Omental fat pad (tissue), 4 donors: ENCODE measurements at places on chromosomes 1 and 21. TPM values are rescaled to one million over a fixed set of nuclear protein-coding genes. Genes with fewer than 3 reads are reported as not detected.

DNA sequence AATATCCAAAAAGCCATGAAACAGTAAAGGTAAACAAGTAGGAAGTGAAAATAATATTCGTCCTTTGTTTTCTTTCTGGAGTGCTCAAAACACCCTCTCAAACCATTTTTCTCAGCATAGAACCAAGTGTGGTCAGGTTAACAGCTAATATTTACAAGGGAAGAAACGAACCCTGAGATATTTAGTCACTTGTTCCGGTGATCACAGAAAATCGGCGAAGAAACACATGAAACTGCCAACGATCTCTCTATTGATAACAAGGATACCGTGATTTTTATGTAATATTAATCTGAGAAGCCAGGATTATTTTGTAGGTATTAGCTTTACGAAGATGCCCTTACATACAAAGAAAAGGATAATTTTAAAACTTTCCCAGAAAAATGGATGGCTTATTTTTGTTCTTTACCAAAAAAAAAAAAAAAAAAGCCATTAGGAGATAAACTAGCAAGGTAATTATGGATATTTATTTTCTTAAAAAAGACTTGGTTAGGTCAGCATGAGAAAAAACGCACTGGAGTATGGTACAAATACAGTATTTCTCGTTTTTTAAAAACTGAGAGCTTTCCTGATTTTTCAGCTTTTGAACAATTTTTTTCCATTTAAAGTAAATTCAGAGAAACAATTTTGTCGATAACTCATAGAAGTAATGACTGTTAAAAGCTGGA is 107.3 kb upstream of the HNRNPU start:
- DNase-seq, result no peak

GRCh38 chr1:151832318-151832980 is 847 bp upstream of the RORC start:
- DNase-seq, result peak; percentile 42

DNA sequence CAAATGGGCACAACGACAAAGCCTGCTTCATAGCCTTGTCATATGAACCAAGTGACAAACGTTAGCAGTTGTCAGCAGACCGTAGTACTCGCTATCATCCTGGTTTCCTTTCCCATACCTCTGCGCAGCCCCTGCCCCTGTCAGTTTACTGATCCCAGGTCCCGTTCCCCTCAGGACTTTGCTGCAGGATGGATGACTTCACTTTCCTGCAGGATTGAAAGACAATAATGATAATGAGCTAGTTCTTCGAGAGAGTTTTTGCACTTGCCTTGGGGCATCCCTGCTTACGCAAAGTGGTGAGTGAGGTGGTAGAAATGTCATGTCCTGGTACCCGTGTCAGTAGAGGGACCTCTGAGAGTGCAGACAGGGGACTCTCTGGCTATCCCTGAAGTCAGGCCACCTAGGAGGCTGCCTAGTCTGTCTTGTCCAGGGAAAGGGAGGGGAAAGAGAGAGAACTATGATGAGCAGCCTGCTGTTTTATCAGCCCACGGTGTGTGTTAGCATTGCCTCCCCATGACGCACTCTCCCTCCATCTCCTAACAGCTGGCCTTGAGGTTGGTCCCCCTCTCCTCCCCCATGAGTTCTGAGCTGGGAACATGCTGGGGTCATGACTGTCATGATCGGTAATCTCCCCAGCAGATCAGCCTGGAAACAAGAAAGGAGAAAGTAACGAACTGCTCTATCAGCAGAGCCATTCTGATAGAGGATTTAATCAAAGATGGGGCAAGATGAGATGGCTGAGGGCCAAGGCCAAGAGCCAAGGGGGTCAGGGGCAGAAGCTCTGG is 53.7 kb downstream of the ELK4 start:
- no peak for DNase-seq

DNA sequence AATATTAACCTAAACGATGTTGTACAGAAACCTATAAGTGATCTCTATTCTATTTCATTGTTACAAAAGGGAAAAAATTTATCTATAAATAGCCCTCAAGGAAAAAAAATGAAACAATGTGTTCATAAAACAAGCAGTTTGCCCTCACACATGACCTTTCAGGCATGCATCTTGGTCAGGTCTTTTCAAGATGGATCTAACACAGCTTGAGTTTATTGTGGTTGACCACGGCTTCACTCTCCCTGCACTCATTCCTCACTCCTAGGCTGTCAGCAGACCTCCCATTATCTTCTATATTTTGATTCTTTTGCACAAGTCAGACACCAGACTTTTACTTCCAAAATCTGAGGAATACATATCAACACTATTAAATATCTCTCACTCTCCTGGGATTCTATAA is 544.3 kb downstream of the KCNT2 start:
- no peak for DNase-seq

The SPATA1 gene
- total RNA-seq, result 4.7 TPM

GRCh38 chr1:74343216-74343615 is 108.0 kb downstream of the TNNI3K start:
- DNase-seq, result no peak

GRCh38 chr1:185537596-185537995 is 196.6 kb upstream of the HMCN1 start:
- DNase-seq, result no peak

The DTL gene
- 0.60 TPM for total RNA-seq

The ATPAF1 gene
- total RNA-seq, result 51.5 TPM

The GJA8 gene
- total RNA-seq, result not detected

DNA sequence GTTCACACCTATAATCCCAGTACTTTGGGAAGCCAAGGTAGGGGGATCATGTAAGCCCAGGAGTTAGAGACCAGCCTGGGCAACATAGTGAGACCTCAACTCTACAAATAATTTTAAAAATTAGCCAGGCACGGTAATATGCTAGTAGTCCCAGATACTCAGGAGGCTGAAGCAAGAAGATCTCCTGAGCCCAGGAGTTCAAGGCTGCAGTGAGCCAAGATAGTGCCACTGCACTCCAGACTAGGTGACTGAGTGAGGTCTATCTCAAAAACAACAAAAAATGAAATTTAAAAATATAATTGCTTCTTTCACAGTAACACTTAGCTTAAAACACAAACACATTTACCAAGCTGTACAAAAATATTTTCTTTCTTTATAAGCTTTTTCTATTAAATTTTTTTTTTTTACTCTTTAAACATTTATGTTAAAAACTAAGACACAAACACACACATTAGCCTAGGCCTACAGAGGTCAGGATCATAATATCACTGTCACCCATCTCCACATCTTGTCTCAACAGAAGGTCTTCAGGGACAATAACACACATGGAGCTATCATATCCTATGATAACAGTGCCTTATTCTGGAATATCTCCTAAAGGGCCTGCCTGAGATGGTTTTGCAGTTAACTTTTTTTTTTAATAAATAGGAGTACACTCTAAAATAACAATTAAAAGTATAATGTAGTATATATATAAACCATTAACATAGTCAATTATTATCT is 43.9 kb downstream of the TESK2 start:
- DNase-seq, result no peak

GRCh38 chr1:233006541-233006973 is 56.1 kb downstream of the NTPCR start:
- DNase-seq, result no peak

- DNase-seq, result no peak
These were observed 9.3 kb downstream of the CBR1 start for GRCh38 chr21:36079010-36079649.

GRCh38 chr1:160713161-160713560 is 1.5 kb upstream of the CD48 start:
- no peak for DNase-seq

The ESRRG gene
- 0.56 TPM for total RNA-seq

- no peak for DNase-seq
These were observed 149.2 kb downstream of the RASAL2 start for GRCh38 chr1:178243119-178243518.

- DNase-seq, result no peak
These were observed 383.5 kb downstream of the OMA1 start for GRCh38 chr1:58162952-58163550.

The CATSPERE gene
- total RNA-seq, result 1.4 TPM

- DNase-seq, result no peak
These were observed 1.8 kb downstream of the NHLH2 start for GRCh38 chr1:115839029-115839678.

- no peak for DNase-seq
These were observed 51.6 kb downstream of the NEGR1 start for GRCh38 chr1:72230746-72231145.

The UMODL1 gene
- not detected for total RNA-seq

GRCh38 chr1:247445526-247446356 is 12.2 kb downstream of the OR2B11 start:
- no peak for DNase-seq

- no peak for DNase-seq
These were observed 4.5 kb downstream of the PATJ start for GRCh38 chr1:61746813-61747212.

DNA sequence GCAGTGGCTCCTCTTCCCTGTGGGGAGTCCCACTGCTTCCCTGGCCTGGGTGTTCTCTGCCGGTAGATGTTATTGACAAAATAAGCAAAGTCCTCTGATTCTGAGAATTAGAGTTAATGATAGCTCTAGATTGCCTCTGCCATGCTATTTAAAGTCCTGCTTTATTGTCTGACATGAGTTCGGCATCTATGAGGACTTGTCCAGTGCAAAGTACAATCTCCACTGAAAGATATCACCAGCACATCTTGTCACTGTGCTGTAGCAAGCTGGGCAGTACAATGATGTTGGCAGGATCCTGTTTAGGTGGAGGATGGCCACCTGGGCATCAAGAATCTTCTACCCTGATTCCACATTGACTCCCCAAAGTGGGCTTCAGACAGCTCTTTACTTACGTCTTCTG is 54.0 kb upstream of the ATP5PO start:
- no peak for DNase-seq

DNA sequence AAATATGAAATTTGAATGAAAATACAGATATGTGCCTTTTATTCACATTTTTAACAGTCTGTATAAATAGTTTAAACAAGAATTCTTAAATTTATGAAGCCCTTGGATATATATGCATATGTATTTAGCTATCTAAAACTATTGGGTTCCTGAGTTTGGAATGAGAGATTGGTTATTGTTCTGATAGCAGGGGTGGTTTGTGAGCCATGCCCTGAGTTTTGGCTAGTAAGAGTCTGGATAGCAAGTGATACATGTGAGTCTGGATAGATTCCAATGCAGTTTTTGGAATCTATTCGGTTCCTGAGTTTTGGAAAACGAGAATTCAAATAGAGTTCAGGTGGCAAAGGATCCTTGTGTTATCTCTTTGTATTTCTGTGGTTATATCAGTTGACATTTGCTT is 2.8 kb downstream of the MAN1A2 start:
- no peak for DNase-seq

GRCh38 chr1:58597076-58597475 is 20.0 kb upstream of the TACSTD2 start:
- no peak for DNase-seq

DNA sequence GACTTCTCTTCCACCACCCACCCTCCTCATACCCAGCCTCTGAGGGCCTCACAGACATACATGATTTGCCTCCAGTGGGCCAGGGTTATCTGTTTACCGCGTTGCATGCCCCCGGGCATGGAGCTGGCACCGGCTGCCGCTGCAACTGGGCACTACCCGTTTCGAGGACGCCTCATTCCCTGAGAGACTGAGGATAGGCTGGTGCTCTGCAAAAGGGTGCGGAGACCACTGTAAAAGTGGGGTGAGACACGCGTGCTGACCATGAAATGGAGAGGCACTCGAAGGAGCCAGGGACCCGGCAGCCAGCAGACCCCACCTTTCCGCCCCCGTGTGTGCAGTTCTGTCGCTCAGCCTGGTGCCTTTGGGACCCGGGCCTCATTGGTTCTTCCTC is 20.6 kb downstream of the TP73 start:
- no peak for DNase-seq

The RCC1 gene
- total RNA-seq, result 21.3 TPM

- no peak for DNase-seq
These were observed 46.9 kb downstream of the CD34 start for GRCh38 chr1:207863893-207864535.

DNA sequence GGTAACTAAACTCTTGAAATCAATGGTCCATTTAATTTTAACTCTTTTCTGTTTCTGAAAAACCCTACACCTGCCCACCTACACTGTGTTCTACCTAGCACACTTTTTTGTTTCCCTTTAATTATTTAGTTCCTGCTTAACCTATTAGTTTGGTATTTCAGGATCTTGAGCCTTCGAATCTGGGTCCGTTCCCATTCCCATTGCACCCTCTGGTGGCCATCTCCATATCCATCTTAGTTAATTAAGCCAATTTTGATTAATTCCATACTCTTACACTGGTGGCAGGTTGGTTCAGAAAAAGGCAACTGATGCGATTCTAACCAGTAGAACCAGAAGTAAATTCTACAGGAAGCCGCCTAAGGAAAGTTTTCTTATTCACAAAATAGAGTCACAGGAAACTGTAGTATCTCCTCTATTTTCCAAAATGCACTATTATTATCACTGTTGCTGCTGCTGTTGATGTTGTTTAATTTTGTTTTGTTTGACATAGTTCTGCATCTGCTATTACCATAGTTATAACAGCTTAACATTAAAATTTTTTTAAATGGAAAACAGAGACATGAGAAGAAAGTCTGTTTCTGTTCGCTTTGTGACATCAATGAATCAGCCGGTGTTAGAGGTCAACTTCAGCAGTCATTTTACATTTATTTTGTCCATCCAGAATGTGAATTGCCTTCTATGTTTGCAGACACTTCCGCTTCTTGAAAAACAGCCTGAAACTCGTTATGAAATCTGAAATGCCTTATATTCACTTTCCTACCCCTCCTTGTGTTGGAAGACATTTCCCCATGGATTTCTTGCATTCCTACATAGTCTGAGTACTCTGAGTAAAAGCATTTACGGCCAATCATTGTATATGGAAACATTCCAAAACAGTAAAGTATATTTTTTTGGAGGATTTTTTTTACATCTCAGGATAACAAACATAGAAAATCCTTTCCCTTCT is 115.5 kb upstream of the NCAM2 start:
- DNase-seq, result no peak

The ILDR2 gene
- total RNA-seq, result 6.1 TPM

The KIRREL1 gene
- 56.3 TPM for total RNA-seq

The C1orf185 gene
- not detected for total RNA-seq

The C2CD4D gene
- not detected for total RNA-seq

DNA sequence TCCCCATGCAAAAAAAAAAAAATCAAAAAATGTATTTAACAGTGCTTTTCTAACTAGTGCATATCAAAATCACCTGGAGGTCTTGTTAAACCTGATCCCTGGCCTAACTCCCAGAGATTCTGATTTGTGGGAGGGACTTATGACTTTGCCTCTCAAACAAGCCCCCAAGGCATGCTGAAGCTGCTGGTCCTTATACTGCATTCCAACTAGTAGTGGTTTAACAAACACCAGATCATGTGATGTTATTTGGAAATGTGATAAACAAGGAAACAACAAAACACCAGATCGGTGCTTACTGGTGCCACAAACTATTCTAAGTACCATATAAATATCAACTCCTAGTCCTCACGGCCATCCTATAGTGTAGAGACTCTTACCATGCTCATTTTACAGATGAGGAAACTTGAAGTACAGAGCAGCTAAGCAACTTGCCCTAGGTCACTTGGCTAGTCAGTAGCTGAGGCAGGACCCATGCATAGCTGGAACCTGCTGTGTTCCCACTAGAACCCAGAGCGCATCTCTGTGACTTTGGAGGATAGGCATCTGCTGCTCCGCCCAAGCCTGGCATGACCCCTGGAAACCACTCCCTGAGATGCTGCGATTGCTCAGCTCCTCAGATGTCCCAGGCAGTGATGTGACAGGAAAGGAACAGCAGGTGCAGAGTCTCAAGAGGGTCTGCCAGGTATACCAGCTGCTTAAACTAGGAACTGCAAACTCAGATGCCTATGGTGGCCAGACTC is 38.1 kb downstream of the SOX13 start:
- DNase-seq, result no peak

GRCh38 chr1:150778409-150778808 is 12.8 kb upstream of the CTSS start:
- DNase-seq, result no peak

The H3-3A gene
- total RNA-seq, result 305 TPM

The DIO1 gene
- not detected for total RNA-seq
